GM04504 (cell line): ENCODE measurements at places on chromosomes 7 and 10.

- DNase-seq, result no peak
Observed at GRCh38 chr7:15178065-15178464, 275.5 kb upstream of the DGKB start.

DNA sequence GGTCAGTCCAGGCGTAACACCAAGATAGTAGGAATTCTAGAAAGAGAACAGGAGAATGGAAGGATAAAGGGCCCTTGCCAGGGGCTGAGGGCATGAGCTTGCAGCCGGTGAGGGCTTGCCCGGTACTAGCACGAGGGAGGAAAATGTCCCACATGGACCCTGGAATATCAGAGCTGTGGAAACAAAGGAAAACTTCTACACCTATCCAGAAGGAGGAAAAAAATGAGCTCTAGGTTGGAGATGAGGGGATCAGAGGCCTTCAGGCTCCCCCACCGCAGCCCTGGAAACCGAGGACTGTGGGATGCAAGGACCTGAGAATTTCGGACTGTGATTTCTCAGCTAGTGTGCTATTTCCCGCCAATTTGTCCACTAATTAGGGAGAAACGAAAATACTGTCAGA lies 22.1 kb downstream of the RAMP3 start:
- DNase-seq, result no peak

DNA sequence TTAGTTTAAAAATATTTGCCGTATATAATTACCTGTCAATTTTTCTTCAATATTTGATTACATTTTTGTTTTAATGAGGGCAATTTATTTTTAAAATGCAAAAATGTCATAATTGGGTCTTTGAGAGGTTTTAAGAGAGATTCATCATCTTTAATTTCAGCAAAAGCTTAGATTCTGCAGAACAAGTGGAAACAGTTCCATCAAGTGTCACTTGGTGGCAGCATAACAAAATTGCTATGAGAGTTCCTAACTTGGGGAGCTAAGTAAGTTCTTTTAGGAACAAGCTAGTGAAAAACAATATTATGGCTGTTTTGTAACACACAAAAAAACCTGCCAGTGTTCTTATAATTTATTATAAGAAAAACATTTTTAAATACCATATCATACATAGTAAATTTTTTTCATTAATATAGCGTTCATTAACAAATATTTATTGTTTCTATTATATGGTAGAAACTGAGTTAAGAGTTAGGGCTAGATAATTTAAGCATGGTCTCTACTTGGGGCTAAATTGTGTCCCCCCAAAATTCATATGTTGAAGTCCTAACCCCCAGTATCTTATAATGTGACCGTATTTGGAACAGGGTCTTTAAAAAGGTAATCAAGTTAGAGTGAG lies 155.2 kb downstream of the MAGI2 start:
- DNase-seq, result no peak

GRCh38 chr10:117539361-117539773 lies 3.2 kb upstream of the EMX2 start:
- no peak for DNase-seq

GRCh38 chr10:131983780-131984179 lies 2.1 kb upstream of the BNIP3 start:
- peak; percentile 78 for DNase-seq

DNA sequence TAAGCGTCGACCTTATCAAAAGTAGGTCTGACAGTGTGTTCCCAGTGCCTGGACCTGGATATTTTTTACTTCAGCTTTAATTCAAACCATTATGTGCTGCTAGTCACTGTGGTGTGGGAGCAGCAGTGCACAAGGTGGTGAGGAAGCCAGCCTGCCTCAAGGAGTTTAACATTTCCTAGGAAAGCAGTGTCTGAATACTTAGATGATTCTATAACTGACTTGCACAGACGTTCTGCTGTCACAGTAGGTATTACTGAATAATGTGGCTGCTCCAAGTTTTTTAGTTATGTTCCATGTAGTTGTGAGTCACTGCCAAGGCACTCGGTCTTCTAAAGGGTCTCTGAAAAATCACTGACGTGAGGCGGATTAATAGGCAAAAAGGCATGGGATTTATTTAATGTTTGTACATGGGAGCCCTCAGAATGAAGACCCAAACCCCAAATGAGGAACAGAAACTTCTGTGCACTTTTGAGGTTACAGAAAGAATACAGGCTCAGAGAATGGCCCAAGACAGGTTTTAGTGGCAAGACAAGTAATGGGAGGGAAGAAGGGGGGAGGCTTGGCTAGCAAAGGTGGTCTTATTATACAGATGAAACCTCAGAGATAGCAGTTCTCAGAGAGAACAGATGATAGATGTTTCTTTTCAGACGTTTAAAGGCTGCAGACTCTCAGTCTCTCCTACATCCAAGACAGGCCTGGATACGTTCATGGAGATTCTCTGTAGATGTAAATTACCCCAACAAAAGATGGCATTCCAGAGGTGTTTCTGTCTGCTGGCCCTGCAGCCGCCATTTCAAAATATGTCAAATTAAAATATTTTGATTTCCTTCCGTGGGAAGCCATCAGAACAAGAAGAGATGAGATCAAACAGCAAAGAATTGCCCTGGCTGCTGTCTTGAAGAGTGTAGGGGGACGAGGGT lies 209.3 kb downstream of the SDK1 start:
- DNase-seq, result no peak
